ENCODE measurements at places on chromosomes 6 and 20.

DNA sequence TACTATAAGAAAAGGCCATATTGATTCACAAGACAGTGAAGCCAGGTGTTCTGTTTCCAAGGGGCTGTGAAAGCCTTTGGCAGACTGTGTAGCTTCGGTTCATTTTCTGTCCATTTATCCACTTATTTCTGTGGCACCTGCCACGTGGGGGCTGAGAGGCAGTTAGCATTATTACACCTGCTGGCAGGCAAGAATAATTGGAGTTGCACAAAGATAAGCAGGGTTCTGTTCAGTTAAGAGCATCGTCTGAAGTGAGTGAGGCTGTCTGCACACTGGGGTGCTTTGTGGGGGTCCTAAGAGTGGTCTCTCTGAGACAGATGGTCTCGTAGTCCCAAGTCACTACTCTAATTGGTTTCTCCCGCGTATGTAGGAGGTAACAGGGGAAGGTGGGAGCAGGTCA lies 60.6 kb upstream of the CCN6 start:
- DNase-seq = no peak

- DNase-seq = no peak
Observed at GRCh38 chr6:135880066-135880972, 28.8 kb downstream of the PDE7B start.

GRCh38 chr6:34237316-34237721 lies 646 bp downstream of the HMGA1 start:
- DNase-seq = no peak

GRCh38 chr6:52532457-52532856 lies 44.4 kb downstream of the TRAM2 start:
- DNase-seq = no peak
